HCT116 (cell line): ENCODE measurements at places on chromosomes 6 and 20.

DNA sequence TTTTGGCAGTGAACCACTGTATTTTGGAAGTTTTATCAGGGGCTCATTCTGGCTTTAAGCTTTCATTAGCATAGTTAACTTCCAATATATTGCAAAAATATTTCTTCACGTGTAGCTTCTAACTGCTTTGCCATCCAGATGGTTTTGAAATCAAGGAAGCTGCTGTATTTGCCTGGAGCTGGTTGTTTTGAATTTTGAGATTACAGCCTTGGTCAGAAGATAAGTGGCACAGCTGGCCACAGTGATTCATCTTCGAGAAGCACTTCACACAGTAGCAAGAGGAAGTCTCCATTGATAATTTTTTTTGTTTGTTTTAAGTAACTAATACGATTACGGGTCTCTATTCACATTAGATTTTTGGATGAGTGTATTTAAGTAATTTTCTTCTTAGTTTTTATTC is 3.8 kb downstream of the APCDD1L start:
- no peak for DNase-seq

DNA sequence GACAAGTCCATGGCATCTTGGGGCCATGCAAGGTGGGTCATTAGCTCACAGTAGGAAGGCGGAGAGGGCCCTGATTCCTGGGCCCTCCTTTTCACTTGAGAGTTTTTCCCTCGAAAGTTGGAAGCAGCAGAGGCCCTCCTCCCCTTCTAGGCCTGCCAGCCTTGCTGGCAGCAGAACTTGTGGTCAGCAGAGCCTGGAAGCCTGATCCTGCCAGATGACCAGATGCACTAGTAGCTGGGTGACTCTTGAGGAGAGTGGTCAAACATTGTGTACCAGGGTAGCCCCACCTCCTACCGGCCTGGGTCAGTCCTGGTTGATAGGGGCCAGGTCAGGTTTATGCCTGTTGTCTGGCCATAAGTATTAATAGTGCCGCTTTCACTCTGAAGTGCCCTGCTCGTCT is 3.8 kb upstream of the HMGA1 start:
- DNase-seq = no peak

GRCh38 chr6:135901774-135902524 is 50.4 kb downstream of the PDE7B start:
- DNase-seq = no peak

DNA sequence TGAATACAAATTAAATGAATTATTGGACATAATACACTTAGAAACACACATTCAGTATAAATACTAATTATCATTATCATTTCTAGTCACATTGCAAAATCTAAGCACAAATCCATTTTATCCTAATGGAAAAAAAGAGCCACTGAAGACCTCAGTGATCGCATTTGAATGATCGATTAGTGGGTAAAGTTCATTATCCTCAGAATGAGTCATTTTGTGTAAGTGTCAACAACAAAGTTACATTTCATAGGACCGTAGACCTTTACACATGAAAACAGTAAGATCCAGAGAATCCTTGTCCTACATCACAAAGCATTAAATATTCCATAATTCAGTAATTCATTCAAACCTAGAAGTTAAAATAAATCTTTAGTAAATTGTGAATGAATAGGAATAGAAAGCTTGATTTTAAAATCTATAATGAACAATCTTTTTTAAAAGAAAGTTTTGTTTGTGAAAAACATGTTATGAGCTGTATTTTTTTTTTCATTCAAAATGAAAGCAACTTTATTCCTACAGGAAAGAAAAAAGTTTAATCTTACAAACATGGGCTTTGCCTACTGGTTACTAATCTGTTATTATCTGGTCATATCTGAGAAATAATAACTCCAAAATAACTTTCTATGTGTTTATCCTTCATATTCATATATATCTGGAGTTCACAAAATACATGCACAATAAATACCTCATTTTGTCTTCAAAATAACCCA is 33.7 kb downstream of the ROS1 start:
- DNase-seq = no peak

DNA sequence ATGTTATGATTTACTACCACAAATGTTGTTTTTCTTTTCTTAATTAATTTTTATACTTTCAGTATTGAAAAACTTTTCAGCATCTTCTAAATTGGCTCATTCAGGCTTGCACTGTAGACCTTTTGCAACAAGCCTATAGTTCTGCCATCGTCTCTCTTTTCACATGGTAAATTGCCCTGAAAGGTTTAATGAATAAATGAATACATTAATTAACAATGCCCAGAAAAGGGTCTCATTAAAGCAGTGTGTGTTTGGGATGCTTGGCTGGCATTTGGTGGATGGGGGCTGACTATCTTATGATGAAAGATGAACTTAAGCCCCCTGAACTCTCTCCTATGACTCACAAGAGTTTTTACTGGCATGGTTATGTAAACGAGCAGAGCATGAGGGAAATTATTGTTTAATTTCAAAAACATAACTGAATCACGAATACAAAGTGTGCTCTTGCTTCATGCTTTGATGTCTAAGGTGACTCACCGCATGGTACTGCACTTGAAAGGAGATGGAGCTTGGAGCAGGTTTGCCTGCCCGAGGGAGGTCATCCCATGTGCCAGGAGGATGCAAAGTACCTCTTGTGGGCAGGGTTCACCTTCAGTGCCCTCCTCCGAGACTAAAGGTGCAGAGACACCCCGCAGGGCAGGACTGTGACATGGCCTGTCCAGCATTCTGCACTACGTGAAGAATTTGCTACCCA is 13.8 kb upstream of the PCK1 start:
- DNase-seq = no peak

GRCh38 chr6:113127786-113128419 is 729.2 kb upstream of the MARCKS start:
- DNase-seq = no peak

DNA sequence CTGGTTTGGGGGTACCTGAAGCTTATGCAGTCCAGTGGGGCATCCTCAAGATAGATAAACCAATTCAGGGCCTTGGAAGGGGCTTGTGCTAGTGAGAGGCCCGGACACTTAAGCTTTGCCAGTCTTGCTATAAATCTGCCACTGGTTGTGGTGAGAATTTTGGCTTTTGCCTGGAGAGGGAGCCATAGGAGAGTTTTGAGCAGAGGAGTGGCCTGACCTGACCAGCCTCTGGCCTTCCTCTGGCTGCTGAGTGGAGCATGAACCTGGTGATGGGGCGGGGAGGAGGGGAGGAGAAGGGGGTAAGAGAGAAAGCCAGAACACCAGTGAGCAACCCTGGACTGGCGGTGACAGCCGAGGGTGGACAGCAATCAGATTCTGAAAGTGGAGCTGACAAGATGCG is 7.1 kb downstream of the TMEM74B start:
- peak; percentile 21 for DNase-seq

GRCh38 chr6:5457983-5458683 is 196.8 kb downstream of the FARS2 start:
- DNase-seq = no peak

- DNase-seq = no peak
Measured at GRCh38 chr6:36128073-36128472, 2.2 kb upstream of the MAPK13 start.

DNA sequence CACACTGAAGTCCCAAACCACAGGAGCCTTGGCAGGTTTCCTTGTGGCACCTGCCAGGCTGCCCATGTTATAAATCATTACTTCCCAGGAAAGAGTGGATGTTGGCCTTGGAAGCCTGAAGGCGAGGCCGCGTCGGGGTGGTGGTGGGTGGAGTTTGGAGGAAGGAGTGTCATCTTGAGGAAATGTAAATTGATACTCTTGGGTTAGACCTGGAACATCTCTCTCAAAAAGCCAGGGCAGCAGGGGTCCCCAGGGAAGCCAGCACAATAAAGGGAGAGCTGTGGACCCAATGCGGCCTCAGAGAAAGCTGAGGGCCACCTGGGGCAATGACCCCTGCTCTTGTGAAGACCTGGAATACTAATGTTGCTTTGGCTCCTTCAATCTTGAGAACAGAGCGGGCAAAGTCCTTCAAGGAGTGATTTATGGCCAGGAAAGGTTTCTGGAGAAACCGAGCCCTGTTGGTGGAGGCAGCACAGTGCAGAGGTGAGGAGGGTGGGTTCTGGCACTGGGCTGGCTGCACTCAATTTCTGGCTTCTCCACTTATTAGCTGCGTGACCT is 26.3 kb upstream of the TRAF3IP2 start:
- DNase-seq = no peak

DNA sequence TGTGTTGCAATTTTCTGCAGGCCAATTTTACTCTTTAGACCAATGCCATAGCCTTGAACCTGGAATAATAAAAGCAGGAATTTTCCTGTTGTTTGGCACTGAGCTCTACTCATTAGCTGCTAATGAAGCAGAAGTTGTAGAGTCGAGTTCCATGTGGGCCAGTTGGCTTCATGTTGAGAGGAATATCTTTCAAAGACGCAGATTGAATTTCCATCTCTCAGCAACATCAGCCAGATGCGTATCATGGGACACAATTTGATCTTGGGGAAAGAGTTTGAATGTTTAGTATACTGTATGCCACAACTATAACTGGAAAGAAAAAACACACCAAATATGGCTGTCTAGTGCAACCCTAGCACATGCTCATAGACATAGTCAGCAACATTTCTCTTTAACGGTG is 259.6 kb downstream of the BCKDHB start:
- no peak for DNase-seq

DNA sequence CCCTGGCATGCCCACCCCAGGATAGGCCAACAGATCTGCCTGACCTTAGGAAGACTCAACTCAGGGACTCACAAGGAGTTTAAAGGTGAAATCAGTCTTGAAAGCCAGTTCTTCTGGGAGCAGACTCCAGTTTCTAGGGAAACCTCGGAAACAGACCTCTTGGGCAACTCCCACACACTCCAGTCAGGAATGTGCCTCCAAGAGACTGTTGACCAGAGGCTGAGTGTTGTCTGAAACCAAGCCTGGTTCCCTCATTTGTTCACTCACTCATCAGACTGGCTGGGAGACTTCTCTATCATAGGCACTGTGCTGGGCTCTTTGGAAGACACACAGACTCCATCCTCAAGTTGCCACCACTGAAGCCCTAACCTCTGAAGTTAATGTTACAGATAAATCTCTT is 1.8 kb downstream of the TREM1 start:
- DNase-seq = no peak

DNA sequence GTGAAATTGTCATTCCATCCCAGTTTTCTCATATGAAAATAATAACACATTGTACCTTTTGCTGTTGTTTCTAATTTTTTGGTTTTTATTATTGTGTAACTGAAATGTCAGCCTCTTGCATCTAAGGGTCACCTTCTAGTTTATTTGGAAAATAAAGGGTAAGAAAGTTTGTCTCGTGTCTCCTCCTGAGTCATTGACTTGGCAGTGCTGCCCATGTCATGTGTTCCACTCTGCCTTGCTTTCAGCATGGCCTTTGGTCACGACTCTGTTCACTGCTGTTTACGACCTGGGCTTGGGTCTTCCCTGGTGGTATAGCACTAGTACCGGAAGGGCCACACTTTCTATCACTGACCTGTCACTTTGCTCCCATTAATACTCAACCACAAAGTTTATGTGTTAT is 171.4 kb upstream of the RSPO3 start:
- DNase-seq = no peak
